NCI-H1048 (cell line): ENCODE measurements at places on chromosomes 1 and 21.

DNA sequence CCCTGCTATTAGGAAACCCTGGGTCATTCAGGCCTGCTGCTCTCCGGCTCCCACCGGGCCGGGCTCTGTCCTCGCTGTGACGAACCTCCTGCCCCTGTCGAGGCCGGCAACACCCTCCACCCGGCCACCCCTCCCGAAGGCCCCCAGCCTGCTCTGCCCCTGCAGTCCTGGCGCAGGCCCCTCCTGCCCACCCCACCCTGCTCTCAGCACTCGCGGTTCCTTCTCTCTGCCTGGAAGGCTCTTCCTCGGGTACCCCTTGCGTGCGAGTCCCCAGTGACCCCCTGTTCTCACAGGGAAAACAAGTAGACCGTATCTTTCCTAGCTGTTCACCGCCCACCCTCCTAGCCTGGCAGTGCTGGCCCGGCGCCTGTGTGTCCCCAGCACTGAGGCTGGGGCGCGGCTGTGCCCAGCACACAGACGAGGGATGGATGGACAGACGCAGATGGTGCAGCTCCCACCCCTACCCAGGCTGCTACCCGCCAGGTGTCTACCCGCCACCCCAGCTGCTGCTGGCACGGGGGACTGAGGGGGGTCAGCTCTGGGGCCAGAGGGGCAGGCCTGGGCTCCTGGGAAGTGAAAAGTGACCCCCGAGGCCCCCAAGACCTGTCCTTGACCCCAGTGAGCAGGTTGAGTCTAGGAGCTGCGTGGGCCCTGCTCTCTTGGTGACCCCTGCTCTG, 3.1 kb upstream of the VWA1 start:
- DNase-seq, result no peak

GRCh38 chr1:14909273-14909672, 244.3 kb upstream of the TMEM51 start:
- no peak for DNase-seq

- DNase-seq, result no peak
Measured at GRCh38 chr1:12565966-12566352, 52.1 kb downstream of the DHRS3 start.

DNA sequence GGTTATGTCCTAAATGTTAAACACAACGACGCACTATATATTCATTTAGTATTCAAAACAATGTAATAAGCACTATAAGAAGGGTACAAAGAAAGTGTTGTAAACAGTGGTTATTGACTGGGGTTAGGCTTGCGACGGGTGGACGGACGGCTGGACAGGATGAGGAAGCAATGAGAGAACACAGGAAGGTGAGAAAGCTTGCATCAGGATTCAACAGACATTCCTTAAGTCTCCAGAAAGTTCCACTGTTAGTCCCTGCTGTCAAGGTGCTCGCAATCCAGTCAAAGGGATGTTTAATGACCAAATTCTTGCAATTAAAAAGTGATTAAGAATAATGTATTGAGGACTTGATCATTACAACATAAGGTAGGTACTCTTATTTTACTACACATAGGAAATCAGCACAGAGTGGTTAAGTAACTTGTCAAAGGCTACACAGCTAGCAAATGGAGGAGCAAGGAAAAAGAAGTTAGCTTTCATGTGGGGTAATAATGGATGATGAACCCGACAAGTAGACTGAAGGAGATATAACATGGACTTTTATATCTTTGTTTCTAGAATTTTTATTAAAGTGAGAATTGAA, 994 bp upstream of the ACBD6 start:
- no peak for DNase-seq

DNA sequence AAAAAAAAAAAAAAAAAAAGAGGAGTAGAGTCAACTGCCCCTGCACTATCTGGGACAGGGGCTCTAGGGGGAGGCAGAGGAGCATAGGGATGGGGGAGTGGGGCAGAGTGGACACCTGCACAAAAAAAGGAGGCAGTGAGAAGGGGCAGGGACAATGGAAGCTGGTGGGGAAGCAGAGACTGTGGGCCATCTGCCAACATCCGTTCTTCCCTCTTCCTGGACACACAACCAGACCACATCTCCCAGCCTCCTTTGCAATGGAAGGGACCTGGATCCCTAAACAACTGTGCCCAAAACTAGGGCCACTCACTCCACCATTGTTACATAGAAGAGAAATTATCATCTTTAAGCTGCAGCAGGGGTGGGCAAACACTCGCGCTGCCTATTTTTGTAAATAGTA, 38.4 kb downstream of the NEK2 start:
- DNase-seq, result no peak
